Adrenal gland (tissue), 19 donors: ENCODE measurements at places on chromosomes 3 and 15. TPM values are rescaled to one million over a fixed set of nuclear protein-coding genes. Genes with fewer than 3 reads are reported as not detected.
A peak's percentile ranks its signal among the peaks of the same experiment; 100 is the strongest.

GRCh38 chr3:62837145-62837787 is 38.0 kb downstream of the CADPS start:
- DNase-seq = no peak

DNA sequence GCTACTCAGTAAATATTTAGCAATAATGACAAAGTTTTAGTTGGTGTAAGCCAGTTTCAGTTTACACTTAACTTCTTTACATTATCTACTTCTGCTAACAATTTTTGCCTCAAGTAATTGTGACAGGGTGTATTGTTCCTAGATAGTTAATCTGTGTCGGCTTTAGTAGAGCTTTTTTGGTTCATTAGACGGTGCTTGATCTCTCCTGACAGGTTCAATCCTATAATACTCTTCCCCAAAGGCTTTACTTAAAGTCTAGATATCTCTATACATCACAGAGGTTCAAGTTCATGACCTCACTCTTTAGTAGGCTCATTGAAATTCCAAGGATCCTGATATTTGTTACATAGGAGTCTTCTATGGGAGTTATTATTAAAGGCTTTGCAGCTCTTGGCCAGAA is 365.6 kb upstream of the DPPA4 start:
- DNase-seq = no peak

DNA sequence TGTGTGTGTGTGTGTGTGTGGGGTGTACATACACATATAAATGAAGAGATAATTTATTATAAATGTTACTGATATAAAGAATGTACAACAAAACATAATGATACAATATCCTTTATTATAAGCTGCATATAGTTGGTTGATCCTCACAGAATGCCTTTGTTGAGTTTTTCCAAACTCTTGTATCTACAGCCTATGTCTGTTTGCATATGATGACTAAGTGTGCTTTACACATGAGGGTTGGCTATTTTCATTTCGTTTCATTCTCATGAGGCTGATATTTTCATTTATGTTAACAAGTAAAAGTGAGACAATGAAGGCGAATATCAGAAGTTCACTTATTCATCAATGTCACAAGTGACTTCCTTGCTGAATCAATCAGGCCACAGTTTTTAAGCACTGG is 45.1 kb downstream of the TM2D3 start:
- no peak for DNase-seq

DNA sequence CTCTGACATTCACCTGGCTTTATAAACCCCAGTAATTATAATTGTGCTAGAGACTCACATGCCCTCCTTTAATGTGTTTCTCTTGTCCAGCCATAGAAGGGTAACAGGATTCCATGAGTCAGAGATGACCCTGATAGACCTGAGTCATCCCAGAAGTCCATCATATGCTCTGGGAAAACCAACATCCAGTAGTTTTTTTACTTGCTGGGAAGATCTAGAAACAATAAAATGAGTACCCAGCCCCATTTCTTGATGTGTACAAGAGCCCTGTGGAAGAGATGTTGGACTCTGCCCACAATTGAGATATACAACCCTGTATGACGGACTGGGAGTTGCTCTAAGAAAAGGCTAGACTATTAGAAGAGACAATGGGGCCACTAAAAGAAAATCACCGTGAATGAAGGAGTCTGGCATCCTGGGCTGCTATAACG is 22.4 kb upstream of the THUMPD3 start:
- DNase-seq = peak; percentile 62

Gene ACTR8
- total RNA-seq = 42.2 TPM

DNA sequence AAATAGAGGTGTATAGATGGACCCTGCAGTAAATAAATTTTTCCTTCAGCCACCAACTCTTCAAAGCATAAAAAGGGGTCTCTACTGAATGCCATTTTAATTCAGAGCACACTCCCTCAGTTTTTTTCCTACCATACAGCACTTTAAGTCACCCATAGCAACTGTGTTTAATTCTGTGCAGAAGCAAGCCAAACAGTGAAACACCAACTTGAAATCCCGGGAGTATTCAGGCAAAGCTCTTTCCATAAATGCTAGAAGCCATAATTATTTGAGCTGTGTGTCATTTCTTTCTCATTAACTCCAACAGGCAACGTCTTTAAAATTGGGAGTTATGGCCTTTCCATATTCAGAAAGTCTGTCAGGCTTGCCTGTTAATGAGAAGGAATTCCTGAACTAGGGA is 562.1 kb downstream of the GRM7 start:
- no peak for DNase-seq

DNA sequence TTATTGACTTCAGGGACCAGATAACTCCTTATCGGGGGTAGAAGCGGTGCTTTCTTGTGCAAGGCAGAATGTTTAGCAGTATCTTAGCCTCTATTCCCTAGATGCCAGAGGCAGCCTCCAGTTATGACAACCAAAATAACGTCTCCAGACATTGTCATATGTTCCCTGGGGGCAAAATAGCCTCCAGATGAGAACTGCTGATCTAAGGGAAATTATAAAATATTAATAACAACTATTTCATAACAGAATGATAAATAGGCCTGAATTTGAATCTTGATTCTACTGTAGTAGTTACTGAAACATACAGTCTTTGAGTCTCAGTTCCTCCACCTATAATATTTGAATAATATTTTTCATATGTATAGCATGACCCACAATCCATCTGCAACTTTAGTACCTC is 1431.3 kb downstream of the ZPLD1 start:
- DNase-seq = no peak

Gene PEX5L
- total RNA-seq = 0.28 TPM

Gene CCR1
- 5.0 TPM for total RNA-seq

DNA sequence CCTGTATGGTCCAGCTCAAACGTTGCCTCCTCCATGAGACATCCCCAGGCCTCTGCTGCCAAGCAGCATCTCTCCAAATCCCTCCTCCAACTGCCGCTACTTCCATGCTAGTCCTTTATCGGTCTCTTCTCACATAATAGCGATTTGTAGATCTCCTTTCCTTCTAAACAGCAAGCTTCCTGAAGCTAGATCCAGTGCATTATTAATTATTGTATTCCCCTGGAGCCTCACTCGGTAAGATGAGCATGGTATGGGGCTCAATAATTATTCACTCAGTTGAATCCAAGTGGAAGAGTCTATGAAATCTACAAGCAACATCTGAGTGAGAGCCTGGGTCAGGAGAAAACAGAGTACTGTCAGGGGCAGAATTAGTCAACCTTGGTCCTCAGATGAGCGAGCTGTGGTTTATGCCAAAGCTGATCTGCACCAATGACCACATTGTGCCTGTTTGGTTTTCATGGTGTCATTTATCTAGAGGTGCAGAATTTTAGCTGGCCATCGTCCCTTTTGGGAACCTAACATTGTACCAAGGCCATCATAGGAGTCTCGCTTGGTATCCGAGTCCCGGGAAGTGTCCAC is 93.8 kb upstream of the UBE2E1 start:
- DNase-seq = no peak

DNA sequence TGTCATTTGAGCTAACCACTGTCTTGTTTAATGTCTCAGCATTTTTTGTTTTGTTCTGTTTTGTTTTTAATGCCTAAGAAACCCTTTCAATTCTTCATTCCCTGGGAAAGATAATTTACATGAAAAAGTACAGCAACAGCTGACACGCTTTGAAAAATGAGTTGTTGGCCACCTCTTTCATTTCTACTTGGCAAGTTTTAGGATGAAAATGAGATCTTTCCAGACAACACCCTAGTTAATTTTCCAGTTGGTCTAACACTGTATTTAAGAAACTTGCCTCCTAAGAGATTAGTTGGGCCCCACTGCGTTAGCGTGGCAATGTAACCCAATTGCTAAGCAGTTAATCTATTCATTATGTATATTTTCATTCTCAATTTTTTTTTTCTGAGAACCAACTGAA is 194.0 kb upstream of the LRRN1 start:
- DNase-seq = no peak

GRCh38 chr15:50278496-50278895 is 13.0 kb upstream of the HDC start:
- no peak for DNase-seq

DNA sequence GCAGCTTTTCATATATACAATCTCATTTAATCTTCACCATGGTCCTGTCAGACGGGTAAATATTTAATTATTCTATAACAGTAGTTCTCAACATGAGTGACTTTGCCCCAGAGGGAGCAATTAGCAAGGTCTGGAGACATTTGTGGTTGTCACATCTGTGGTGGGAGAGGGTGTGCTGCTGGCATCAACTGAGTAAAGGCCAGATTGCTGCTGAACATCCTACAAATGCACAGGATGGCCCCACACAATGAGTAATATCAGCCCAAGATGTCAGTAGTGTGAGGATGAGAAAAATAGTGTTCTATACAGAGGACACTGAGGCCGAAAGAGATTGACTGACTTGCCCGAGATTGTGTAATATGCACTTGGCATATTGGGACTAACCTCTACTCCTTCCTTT is 156.0 kb downstream of the AGBL1 start:
- DNase-seq = no peak

Gene PATL2
- total RNA-seq = 2.4 TPM

Gene SPINK8
- not detected for total RNA-seq

- no peak for DNase-seq
These were observed 88.8 kb downstream of the IGSF11 start for GRCh38 chr3:118945834-118946233.

DNA sequence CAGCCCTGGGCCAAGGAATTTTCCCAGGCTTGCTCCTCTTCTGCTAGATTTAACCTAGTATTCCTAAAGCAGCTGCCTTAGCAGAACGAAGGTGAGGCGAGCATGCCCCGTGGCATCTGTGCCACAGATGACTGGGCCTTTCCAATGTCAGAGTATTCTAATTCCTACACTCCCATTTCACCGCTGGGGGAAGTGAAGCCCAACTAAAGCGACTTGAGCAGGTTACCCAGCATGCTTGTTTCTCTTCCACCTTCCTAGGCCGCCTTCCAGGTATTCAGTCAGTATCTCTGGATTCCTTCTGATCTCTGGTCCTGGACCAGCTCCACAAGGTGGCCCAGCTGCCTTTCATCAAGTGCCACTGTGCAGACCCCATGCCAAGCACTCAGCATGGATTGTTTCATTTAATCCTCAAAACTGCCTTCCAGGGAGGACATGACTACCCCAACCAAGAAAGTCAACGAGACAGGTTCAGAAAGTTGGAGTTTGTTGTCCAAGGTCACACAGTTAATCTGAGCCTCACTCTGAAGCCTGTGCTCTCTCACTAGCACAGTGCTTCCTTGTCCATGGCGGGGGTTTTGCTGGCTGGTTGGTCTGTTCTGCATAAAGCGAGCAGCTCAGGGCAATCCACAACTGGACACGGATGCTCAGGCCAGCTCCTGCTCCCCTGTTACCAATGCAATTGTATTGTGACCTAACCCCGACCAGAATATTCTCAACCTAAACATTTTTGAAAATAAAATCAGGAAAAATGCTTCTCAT is 15.1 kb downstream of the MYO5C start:
- DNase-seq = no peak

GRCh38 chr15:38867556-38867955 is 302.9 kb upstream of the RASGRP1 start:
- no peak for DNase-seq

- DNase-seq = no peak
These were observed 2.8 kb downstream of the TMEM43 start for GRCh38 chr3:14127516-14128161.

- no peak for DNase-seq
These were observed 7.8 kb downstream of the ANAPC13 start for GRCh38 chr3:134477938-134478337.

GRCh38 chr15:73270366-73271097 is 98.2 kb downstream of the HCN4 start:
- DNase-seq = no peak

Gene MKRN2OS
- total RNA-seq = not detected

DNA sequence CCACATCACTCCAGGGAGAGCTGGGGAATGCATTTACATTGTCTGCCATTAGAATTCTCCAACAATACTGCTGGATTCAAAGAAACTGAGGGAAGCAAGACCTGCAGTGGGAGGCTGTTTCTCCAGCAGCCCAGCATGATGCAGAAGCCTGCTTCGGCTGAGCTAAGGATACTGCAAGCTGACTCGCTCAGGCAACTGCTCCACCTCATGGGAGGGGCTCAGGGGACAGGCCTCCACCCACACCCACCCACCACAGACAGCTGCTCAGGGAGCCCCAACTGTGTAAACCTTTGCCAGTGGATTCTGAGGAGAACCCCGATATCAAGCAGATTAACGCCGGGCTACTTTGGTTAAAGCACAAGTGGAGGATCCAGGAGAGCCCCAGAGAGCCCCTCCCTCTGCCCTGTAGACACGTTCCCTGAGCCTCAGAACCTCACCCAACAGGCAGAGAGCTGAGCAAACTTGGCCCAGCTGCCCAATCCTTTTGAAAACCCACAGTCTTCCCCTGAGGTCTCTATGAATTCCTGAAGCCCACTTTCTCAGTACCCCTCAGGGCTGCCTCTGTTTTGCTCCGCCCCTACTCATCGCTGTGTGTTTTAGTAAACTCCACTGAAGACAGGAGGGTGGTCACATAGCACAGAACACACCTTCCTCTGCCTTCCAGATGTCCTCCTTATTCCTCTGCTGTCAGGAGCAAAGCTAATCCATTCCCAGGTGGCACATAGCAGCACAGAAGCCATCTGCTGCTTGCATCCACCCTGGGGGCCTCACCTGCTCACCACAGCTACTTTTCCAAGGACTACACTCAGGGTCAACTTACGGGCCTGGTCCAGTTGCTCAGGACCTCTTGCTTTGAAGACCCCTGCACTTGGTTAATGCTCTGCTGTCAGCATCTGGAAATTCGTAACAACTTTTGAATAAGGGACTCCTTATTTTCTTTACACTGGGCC is 269.0 kb downstream of the ABHD5 start:
- DNase-seq = no peak

Gene IGSF11
- total RNA-seq = 14.9 TPM

DNA sequence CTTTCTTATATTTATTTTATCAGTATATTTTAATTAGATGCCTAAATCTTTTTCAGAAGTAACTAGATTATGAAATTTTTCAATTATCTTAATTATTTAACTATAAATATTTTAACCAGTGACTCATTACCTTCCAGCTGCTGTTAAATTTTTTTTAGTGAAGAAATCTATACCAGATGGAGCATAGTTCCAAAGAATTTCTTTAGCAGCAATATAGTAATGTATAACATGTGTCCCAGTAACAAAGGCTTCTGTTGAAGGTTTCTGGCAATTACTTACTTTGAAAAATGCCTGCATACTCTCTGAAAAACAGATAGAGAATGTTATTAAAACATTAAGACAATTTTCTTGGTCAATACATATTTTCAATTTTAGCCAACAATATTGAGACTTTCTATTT is 45.1 kb upstream of the CP start:
- DNase-seq = no peak

DNA sequence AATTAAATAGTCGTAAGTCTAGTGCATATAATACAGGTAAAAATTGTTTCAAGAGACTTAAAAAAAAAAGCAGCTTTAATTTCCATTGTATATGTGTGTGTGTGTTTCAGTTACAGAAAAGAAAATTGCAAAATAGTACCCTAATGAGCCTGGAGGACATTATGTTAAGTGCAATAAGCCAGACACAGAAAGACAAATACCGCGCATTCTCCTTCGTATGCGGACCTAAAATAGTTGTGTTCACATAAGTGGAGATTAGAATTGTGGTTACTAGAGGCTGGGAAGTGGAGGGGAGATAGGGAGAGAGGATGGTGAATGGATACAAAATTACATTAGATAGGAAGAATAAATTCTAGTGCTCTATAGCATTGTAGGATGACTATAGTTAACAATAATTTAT is 3.6 kb downstream of the MESD start:
- no peak for DNase-seq

Gene TP63
- total RNA-seq = 0.61 TPM
